ENCODE measurements at places on chromosomes 5 and 9.

DNA sequence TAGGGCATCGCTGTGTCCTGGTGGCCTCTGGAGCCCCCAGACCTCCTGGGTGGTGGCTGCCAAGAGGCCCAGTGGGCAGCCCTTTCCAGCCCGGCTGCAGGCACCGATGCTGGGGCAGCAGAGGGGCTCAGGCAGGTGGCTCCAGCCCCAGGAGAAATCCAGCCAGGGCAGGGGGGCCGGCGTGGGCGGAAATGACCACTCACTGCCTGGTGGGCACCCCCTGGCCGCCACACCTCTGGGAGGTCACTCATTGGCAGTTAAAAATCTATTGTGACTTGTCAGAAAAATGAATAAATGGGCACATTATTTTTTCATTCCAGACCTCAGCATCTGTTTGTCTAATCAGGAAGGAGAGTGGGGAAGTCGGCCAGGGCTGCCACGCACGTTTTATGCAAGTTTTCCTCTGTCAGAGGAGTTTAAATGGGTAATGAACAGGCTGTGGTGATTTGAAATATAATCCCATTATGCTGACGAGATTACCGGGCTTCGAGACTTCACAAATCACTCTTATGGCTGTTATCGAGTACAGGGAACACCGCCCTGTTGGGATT, 171.9 kb downstream of the GAPVD1 start:
- DNase-seq, result no peak

DNA sequence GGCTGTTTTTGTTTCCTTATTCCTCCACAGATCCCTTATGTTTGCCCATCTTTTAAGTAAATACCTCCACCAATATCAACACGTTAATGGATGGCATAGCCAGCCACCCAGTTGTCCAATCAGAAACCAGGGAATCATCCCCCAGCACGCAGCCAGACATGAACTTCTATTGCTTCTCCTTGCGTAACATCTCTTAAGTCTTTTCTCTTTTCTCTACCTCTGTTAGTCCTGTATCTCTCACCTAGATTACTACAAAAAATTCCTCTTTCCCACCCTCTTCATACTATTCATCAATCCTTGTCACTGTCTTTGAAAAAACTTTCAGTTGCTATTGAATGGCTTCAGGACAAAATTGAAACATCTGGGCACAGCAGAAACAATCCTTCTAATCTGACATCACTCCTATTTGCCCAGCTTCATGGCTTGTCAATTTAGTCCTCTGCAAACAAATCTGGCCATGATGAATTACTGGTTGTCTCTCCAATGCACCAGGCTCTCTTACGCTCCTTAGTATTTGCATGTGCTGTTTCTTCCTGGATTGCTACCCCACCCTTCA, 349.3 kb downstream of the RAB3C start:
- DNase-seq, result no peak

- DNase-seq, result no peak
Measured at GRCh38 chr9:79970146-79970425, 398.3 kb downstream of the TLE4 start.

DNA sequence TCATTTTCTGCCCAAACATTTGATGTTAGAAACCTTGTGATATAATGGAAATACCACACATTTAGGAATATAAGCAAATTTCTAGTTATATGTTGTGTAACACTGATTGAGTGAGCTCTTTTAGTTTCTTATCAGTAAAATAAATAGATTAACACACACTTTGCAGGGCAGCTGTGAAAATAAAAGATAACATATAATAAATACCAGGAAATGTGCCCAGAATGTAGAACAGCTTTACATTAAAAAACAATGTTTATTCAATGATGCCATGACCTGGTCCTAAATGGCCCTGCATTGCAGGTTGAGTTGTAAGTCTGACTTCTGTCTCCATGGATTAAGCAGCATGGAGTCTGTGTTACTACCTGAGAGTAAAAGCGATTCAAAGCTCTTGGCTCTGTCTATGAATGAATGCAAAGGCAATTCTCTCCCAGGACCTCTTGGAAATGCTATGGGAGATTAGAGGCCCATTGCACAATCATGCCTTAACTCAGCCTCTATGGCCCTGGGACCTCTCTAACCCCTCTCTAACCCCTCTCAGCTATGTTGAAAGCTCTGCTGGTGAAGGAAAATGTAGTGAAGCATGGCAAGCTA, 296.0 kb upstream of the ACTBL2 start:
- no peak for DNase-seq

- DNase-seq, result no peak
Measured at GRCh38 chr5:142821034-142821732, 51.0 kb downstream of the ARHGAP26 start.
